ENCODE measurements at places on chromosomes 6 and 20.

DNA sequence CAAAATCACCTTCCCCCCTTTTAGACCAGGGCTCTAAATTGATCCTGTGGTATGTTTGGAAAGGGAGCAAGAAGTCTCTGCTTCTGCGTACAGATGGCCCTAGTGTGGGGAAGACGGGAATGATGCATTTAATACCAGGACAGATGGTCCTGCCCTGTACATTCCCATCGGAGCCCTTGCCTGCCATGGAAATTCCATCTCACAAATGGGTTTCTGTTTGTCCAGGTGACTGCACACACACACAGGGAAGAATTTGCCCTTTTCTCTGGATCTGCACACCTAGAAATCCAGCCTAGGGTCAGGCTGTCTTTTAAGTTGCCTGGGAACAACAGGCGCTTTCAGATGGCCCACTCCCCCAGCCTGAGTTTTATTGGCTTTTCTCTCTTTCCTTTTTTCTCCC, 1.3 kb downstream of the MAS1 start:
- no peak for DNase-seq

DNA sequence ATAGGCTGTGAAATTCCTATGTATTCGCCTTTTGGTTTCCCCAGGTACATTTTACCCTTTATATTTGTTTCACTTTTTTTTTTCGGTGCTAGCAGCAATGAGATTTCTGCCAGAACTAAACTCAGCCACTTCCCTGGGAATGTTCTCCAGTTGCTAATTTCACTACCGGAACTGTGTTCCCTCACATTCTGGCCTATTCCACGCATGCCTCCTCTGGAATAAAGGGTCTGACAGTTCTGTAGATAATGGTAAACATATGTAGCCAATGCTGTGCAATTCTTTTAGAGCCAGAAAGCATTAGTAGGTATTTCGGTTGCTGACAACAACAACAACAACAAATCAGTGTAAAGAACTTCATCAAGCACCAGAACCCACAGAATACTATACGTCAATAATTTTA, 96.1 kb upstream of the TBX18 start:
- DNase-seq, result no peak

GRCh38 chr6:47464052-47464451, 13.5 kb upstream of the CD2AP start:
- DNase-seq, result no peak

DNA sequence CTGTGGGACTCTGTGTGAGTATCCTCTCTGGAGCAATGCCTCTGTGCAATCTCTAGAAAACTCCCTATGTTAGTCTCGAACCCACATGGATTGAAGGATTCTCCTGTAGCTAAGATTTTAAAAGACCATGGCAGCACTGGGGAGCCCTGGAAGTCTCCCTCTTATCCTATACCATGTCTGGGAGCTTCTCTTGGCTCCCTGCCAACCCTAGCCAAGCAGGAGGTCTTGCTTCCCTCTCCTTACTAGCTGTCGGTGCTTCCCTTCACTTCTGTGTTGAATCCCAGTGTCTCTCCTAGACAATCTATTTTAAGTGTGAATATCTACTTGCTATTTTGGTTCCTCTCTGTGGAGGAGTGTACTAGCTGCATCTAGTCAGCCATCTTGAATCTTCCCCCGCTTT, 118.8 kb upstream of the NRN1 start:
- DNase-seq, result no peak

GRCh38 chr6:7198833-7199800, 91.4 kb downstream of the RREB1 start:
- DNase-seq, result no peak

DNA sequence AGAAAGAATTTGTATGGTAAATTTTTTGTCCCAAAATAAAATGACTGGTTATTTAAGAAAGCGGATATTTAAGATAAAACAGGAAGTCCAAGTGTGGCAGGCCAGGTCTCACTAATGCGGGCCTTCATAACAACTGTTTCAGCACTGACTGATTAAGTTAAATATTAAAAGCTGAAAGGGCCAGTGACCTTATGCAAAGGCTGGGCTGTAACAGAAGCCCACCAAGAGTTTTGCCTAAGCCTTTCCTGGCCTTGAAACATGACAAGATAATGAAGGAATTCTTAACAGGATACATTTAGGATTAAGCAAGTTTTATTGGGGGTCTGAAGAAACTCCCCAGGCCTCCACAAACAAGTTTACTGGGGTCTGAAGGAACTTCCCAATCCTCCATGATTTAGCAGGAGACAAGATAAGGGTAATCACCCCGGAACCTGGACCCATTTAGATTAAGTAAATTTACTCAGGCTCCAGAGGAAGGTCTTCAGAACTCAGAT, 36.3 kb downstream of the ZNF133 start:
- no peak for DNase-seq

DNA sequence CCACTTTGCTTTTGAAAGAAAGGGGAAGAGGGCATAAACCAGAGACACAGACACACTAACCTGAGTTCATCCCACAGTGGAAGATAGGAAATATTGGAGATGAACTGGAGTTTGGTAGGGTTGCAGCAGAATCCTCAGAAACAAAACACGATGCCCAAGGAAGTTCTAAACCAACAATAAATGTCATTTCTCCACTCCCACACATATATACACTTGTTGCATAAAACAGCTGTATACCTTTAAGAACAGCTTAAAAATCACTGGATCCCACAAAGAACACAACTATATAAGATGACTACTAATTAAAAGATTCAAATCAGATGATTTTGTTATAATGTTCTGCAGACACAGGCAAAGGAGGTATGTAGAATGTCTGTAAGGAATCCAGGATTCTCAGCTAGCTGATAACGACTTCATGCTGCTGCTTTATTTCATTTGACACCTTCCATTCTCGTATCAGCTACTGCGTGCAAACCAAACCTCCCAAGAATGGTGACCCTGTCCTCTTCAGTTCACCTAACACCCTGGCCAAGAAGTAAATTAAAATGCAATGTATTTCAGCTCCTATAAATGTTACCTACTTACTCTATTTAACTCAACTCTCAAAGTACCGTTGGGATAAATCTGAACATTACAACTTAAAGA, 14.3 kb downstream of the KIF13A start:
- DNase-seq, result no peak

DNA sequence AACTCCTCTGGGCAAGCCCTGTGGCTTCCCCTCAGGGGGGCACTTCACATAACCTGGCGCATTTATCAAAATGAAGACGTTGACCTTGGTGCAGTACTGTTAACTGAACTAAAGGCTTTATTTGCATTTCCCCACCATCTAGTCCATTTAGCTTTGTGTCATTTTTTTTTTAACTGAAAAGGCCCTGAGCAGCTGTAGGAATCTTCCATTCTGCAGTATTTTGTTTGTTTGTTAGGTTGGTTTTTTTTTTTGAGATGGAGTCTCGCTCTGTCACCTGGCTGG, 10.7 kb downstream of the TMEM181 start:
- DNase-seq, result no peak

GRCh38 chr20:46939031-46939965, 44.7 kb downstream of the EYA2 start:
- no peak for DNase-seq

DNA sequence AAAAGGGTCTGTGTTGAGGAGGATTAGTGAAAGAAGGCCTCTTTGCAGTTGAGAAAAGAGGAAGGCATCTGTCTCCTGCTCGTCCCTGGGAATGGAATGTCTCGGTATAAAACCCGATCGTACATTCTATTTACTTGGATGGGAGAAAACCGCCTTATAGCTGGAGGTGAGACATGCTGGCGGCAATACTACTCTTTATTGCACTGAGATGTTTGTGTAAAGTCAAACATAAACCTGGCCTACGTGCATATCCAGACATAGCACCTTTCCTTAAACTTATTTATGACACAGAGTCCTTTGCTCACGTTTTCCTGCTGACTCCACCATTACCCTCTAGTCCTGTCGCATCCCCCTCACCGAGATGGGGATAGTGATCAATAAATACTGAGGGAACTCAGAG, 4.5 kb downstream of the TDP2 start:
- DNase-seq, result no peak

- no peak for DNase-seq
Measured at GRCh38 chr6:114282292-114282691, 60.5 kb downstream of the HS3ST5 start.

DNA sequence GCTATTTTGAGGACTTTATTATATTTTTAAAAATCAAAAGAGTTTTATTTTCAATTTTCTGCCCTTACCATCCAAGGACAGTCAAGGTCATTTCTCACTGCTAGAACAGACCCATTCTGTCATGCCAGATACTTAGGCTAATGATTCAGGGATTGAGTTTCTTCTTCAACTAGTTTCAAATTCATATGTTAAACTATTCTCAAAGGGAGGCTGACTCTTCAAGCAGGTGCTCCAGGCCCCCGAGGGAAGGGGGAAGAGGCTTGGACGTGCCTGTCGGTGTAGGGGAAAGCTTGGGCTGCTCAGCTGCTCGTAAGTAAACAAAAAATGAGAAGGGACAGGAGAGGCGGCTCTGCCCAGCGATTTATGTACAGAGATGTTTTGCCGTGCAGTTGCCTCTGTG, 69.4 kb upstream of the MYLIP start:
- no peak for DNase-seq

DNA sequence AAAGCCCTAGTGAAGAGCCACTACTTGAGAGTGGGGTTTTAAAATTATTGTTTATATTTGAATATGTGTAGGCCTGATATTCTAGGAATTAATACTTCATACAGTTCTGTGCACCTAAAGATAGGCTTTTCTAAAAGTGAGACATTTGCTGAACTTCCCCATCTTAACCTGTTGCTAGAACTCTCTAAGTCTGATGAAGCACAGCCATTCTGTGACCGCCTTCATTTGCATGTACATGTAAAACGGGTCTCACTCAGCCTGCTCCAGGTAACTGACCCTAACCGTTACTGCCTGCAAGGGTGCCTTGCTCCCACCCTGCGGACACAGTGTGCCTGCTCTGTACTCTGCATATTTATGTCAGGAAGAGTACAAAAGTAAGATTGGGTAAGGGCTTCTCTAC, 44.3 kb upstream of the IRF4 start:
- DNase-seq, result no peak

DNA sequence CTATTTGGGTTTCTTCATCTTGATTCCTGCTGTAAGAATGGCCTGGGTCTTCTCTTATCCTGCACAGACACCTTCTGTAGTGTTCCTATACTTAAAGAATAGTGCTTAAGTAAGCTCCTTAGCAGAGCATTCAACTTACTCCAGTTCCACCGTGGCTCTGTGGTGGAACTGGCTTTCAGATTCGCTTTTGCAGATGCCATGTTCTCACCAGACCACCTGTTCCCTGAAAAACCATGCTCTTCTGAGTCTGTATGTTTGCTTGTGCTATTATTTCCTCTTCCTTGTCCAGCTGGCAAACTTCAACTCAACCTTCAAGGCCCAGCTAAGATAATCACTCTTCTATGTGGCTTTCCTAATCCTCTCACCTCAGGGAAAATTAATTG, 4.9 kb downstream of the ELMO2 start:
- peak; percentile 38 for DNase-seq

DNA sequence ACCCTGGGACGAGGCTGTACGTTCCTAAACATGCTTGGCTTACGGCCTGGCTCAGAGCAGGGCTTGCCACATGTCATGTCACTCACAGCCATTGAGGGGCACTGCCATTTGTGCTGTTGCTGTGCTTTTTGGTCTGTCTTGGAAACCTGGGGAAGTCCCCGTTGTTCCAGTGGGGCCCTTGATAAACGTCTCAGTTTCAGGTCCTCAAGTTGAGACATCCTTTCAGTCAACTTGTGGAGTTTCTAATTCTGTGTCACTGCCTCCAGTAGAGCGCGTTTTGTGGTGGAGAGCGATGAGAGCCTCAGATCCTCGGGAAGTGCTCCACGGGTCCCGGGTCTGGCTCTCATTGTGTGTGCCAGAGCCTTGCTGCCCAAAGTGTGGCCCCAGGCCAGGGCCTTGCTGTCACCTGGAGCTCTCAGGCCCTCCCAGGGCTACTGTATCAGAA, 43.0 kb upstream of the CCR6 start:
- DNase-seq, result no peak

DNA sequence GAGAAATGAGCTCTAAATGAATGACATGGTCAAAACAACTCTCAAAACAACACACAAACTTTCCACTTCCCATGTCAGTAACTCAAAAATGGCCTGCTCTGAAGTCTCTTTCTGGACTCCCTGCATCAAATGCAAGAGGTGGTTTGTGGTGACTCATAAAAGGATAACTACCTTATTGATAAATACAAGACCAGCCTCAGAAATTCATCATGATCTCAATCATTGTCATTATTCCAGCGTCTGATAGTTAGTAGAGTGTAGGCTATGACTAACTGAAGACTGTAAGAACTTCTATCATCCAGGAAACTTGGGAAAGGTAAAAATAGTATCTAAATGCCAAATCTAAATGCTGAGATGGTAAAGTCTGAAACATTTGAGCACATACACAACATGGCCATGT, 369.4 kb downstream of the BMP2 start:
- no peak for DNase-seq

- DNase-seq, result peak; percentile 2
Measured at GRCh38 chr6:34242252-34243130, 5.8 kb downstream of the HMGA1 start.

- no peak for DNase-seq
Measured at GRCh38 chr6:4922488-4923037, 81.3 kb downstream of the RPP40 start.

DNA sequence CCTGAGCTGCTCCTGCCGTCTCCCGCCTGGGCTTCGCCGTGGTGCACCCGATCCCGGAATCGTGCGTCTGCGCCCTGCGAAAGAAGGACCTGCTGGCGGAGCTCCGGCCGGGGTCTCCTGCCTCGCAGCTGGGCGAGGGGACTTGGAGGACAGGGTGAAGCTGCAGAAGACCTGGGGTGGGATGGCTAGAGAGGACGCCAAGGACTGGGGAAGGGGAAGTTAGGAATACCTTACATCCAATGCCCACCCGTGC, 150.2 kb downstream of the PRL start:
- no peak for DNase-seq

GRCh38 chr6:135159531-135159930, 21.6 kb upstream of the MYB start:
- no peak for DNase-seq

Data from D341Med (cell line).